Anterior cingulate cortex (tissue), 58 donors: ENCODE measurements at places on chromosomes 13 and 19.

GRCh38 chr19:50510700-50511068 lies 307 bp downstream of the JOSD2 start:
- no peak for DNase-seq

- DNase-seq: no peak
Measured at GRCh38 chr19:10878253-10878652, 6.9 kb downstream of the CARM1 start.

- DNase-seq: no peak
Measured at GRCh38 chr19:14198384-14199376, 7.3 kb downstream of the ADGRL1 start.

DNA sequence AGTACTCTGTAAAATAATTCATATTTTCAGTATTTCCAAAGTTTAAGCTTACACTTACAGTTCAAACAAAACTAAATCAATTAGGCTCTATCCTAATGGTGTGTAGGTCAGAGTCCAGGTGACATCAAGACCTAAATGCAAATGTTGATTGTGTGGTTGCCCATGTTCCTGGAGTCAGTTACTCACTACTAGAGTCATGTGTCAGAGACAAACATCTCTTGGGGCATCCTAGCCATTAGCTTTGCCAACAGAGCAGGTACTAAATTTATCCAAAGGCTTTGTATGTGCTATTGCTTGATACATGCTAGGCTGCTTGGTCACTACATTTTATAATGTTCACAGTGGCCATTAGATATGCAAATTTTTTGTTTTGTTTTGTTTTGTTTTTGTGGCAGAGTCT lies 11.7 kb downstream of the SPRY2 start:
- DNase-seq: no peak

- DNase-seq: no peak
Measured at GRCh38 chr13:33053397-33054066, 37.3 kb downstream of the KL start.

- DNase-seq: no peak
Measured at GRCh38 chr13:44395976-44396694, 22.5 kb downstream of the SERP2 start.

DNA sequence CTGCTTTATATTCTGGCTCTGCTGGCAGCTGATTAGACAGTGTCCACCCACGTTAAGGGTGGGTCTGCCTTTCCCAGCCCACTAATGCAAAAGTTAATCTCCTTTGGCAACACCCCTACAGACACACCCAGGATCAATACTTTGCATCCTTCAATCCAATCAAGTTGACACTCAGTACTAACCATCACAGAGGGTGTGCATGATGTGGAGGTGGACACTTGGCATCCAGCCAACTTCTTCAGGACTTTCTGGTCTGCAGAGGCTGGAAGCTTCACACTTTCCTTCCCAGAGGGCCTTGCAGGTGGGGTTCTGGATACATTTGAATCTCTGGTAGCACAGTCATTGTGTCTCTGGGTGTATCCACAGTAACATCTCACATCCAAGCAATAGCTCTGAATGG lies 18.9 kb upstream of the IGFL1 start:
- DNase-seq: no peak

- no peak for DNase-seq
Measured at GRCh38 chr19:53945998-53946397, 16.7 kb upstream of the CACNG8 start.

DNA sequence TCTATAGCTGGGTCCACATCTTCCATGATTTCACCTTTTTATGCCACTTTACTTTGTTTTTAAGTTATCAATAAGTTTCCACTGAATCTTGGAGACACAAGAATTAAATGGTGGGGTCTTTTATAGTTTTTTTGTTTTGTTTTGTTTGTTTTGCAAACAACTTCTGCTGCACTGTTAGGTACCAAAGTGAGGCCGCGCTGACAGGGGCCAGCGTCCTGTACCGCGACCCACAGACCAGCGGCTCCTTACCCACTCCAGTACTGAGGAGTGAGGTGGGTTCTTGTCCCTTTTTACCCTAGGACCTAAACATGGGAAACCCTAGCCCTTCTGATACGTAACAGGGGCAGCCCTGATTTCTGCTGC lies 75.8 kb upstream of the MCF2L start:
- no peak for DNase-seq

DNA sequence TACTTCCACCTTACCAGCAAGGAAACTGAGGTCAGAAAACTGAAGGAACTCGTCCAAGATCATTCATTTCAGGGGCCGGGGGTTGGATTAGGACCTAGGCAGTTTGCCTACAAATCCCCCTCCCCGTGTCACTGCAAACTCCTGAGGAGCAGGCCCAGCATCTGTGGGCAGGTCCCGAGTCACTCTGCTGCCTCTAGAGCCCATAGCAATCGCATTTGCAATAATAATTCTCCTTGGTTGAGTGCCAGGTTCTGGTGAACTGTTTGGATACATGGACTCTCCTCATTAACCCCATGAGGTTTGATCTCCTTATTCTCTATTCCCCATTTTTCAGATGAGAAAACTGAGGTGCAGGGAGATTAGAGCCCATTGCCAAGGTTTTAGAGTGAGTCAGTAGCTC lies 903 bp downstream of the PIN1 start:
- DNase-seq: no peak

GRCh38 chr13:112450118-112450903 lies 74.2 kb downstream of the SPACA7 start:
- DNase-seq: no peak

DNA sequence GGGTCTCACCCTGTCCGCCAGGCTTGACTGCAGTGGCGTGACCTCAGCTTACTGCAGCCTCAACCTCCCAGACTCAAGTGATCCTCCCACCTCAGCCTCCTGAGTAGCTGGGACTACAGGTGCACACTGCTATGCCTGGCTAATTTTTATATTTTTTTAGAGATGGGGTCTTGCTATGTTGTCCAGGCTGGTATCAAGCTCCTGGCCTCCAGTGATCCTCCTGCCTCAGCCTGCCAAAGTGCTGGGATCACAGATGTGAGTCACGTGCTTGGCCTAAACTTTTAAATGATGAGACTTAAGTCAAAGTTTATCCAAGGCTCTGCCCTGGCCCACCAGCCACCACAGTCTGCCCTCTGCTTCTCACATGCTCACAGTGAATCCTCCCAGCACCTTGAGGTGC lies 2.2 kb downstream of the C19orf33 start:
- no peak for DNase-seq

DNA sequence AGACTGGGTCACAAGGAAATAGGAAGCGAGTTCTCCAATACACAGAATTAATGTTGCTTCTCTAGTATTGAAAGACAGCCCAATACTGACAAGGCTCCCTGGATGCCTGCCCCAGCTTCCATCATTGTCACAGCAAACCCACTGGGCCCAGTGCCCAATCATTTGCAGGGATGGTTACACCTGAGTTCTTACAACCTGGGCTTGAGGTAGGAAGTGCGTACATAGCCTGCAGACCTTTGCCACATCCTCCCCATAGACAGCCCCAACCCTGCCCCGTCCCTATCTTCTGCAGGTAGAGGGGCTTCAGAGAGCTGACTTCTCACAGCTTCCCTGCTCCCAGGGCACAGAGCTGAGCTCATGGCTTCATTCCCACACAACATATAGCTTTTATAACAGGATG lies 108.1 kb upstream of the UBL3 start:
- no peak for DNase-seq
